Activated CD4-positive, alpha-beta T cell treated with anti-CD3 and anti-CD28 coated beads for 24 hours (primary cell): ENCODE measurements at places on chromosomes 7 and 10.

DNA sequence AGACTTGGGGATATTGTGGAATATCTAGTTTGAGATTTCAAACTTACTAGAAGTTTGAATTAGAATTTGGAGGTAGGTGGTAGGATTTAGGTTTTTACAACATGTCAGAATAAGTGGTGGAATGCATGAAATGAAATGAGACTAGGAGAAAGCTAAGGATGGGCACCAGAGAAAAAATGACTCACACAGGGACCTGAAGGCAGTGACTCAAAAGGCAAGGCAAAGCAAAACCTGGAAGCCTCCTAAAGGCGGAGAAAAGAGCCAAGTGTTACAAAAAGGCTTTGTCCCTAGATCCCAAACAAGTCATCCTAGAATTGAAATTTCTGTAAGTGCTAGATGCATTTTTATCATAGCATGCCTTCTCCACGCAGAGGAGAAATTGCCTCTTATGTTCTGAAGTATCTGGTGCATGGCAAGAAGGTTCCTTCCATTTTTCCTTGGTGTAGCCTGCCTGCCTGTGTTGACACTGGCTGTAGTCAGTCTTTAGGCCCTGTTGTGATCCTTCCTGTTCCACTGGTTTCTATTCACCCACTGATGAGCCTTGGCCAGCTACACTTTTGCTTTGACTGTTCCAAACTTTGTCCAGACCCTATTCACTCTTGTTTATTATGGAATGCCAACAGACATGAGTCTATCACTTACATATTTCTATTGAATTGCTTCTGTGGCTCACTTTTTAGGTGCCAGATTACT, 109.3 kb downstream of the ETV1 start:
- no peak for DNase-seq

- DNase-seq = no peak
These were observed 29.5 kb upstream of the PRKCQ start for GRCh38 chr10:6609625-6610024.

DNA sequence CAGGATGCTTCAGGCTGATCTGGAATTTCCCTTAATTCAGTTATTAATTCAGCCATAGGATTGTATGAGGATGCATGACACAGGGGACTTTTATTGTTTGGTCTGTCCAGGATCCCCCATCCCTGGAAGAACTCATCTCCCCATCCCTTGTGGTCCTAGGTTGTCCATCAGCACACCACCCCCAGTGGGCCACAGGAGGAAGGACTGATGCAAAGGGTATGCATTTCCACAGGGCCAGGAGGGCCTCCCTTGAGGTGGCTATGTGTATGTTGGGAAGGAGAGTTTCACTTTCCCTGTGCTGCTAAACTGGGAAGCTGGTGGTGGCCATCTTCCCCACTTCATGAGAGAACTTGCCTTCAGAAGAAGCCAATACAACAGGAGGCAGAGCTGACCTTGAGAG, 44.6 kb upstream of the GRB10 start:
- no peak for DNase-seq

DNA sequence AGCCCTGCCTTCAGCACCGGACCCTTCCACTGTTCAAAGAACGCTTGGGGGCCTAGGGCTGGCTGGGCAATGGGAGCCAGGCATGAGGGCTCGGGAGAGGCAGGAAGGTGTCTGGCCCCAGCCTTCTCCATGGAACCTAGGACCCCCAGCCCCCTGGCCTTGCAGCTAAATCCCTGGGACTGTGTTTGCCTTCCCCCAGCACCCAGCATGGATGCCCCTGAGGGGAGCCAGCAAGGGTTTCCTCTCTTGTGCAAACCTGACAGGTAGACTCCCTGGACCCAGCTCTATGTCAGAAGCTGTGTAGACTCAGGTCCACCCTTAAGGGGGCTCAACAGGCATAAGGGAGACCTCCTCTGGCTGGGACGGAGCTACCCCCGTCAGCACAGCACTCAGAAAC, 288.0 kb downstream of the GRID1 start:
- no peak for DNase-seq

GRCh38 chr7:124652237-124652636, 113.4 kb downstream of the GPR37 start:
- no peak for DNase-seq

DNA sequence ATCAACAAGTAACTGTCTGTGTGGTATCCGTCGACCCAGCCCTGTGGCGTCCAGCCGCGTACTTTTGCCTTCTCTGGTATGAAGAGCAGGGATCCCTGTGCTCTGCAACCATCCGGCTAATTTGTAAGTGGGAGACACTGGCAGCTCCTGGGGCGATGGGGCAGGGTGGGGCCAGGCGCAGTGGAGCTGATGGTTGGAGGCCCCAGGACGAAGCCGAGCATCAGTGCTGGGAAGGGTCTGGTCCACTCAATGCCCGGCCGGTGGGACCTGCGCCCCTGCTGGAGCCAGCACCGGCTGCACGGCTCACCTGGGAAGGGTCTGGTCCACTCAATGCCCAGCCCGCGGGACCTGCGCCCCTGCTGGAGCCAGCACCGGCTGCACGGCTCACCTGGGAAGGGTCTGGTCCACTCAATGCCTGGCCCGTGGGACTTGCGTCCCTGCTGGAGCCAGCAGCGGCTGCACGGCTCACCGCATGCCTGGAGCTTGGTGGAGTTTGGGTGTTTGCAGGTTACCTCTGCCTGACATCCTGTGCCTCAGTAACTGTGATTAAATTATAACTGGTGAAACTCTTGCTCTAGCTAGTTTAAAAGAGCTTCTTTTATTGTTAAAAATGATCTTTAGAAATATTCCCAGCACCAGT, 96.1 kb downstream of the NKX6-2 start:
- DNase-seq = no peak

DNA sequence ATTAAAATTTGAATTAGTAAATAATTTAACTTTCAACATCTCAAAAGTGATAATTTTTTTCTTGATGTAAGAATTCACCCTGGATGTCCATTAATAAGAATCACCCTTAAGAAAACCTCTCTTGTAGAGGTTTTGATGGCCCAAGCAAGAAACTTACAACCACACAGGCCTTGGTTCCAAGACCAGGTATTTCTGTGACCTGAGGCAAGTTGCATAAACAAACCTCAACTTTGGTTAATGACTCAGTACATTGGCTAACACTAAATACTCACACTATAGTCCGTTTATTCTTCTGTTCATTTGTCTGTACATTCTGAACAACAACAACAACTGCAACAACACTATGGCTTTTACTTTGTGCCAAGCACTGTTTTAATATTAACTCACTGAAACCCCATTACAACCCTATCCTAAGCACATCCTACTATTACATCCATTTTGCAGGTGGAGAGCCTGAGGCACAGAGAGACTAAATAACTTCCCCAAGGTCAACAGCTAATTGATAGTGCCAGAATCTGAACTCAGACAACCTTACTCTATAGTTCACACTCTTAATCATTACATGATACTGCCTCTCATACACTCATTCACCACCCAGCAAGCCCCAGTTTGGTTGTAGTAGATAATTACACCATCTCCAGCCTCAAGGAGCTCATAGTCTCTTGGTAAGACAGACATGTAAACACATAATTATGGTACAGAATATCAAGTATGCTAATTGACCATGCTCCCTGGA, 6.6 kb downstream of the ANK3 start:
- DNase-seq = no peak

DNA sequence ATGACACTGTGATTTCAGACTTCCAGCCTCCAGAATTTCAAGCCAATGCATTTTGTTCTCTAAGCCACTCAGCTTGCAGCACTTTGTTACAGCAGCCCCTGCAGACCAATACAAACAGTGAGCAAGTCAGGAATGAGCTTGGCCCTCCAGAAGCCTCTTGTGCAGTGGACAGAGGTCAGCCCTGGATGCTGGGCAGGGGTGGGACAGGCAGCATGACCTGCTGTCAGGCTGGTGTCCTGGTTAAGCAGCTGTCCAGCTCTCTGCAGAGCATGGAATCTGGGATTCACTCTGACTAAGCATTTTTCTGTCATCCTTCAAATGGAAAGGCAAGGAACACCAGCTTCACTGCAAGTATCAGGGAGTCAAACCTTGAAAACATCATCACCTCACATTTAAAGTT, 85.5 kb upstream of the GDF10 start:
- no peak for DNase-seq

GRCh38 chr7:42661312-42661711, 250.6 kb downstream of the C7orf25 start:
- DNase-seq = no peak
